Stimulated activated CD8-positive, alpha-beta memory T cell treated with anti-CD3 and anti-CD28 coated beads, Interleukin-4, amount 100 ng/mL, for 4 hours (primary cell): ENCODE measurements at places on chromosomes 1 and 21.

- peak; percentile 59 for DNase-seq
Measured at GRCh38 chr21:42062236-42063022, 8.7 kb upstream of the UMODL1 start.

DNA sequence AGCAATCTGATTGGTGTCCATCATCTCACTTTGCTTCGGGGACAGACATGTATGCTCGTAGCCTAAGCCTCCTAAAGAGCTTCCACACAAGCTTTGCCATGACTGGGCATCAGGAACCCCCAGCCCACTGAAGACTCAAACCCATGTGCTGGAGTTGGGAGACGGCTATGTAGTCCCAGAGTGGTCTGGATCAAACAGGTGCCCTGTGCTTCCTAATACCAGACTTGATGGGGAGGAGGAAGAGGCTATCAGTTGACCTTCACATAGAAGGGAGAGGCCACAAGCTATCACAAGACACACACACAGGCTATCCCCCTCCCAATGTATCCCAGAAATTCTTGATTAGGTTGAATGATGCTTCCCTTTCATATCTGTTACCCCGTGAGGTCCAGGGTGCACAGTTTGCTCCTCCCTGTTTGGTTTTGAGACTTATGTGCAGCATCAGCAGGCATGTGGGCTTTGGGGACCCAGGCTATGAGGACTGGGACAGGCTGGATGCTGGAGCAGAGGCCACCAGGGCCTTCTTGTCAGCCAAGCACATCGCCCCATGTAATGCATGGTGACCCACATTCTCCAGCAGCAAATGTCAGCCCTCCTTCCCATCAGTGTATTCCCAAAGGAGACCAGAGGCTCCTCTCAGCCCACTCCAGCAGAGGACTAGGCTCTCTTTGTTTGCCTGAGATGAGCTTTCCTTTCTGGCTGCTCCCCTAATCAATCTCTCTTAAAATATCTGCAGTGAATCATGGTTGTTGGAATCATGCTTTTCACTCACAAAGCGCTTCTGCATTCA is 159.8 kb downstream of the GRIK3 start:
- DNase-seq, result no peak

DNA sequence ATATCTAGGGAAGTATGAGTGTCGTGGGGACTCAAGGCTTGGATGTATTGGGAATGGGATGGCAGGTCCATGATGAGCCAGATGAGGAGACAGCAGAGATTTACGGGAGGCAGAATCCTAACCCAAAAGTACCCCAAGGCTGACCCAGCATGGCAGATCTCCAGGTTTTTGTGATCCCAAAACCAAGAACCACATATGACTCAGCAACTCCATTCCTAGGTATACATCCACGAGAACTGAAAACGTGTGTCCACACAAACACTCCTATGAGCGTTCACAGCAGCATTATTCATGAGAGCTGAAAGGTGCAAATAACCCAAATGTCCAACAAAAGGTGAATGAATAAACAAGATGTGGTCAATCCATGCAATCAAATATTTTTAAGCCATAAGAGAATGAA is 201.5 kb downstream of the KAZN start:
- DNase-seq, result no peak

GRCh38 chr1:234675572-234675971 is 65.6 kb upstream of the IRF2BP2 start:
- no peak for DNase-seq

- DNase-seq, result no peak
Measured at GRCh38 chr1:163104385-163105099, 35.4 kb downstream of the RGS4 start.

- DNase-seq, result no peak
Measured at GRCh38 chr1:118459871-118460270, 274.8 kb upstream of the SPAG17 start.

GRCh38 chr1:178743801-178744200 is 18.8 kb downstream of the RALGPS2 start:
- no peak for DNase-seq

- DNase-seq, result peak; percentile 42
Measured at GRCh38 chr1:25562101-25562927, 18.9 kb downstream of the LDLRAP1 start.

DNA sequence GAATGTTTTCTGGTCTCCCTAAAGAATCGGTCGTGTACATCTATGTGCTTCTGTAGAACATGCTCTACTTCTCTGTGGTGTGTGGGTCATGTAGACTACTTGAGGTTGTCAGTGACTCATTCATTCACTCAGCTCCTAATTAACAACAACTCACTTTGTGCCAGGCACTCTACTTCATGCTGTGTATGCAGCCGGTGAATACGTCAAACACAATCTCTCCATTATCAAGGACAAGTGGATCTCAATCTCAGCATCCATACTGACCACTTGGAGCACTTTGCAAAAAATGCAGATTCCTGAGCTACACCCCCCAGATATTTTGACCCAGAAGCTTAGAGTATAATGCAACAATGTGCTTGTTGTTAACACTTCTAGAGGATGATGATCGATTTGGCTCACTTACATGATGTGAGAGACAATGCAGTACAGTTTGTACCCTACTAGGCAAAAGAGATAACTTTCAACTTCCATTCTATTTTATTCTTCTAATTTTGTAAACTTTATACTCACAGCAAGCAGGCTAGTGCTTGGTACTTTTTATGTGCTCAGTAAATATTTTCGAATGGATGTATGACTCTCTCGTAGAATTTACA is 508.6 kb upstream of the ADAMTS5 start:
- DNase-seq, result no peak

GRCh38 chr1:17420391-17420918 is 19.0 kb downstream of the RCC2 start:
- no peak for DNase-seq

GRCh38 chr1:213060836-213061235 is 9.8 kb downstream of the RPS6KC1 start:
- no peak for DNase-seq

- DNase-seq, result peak; percentile 38
Measured at GRCh38 chr1:154975409-154976059, 1.1 kb downstream of the CKS1B start.

DNA sequence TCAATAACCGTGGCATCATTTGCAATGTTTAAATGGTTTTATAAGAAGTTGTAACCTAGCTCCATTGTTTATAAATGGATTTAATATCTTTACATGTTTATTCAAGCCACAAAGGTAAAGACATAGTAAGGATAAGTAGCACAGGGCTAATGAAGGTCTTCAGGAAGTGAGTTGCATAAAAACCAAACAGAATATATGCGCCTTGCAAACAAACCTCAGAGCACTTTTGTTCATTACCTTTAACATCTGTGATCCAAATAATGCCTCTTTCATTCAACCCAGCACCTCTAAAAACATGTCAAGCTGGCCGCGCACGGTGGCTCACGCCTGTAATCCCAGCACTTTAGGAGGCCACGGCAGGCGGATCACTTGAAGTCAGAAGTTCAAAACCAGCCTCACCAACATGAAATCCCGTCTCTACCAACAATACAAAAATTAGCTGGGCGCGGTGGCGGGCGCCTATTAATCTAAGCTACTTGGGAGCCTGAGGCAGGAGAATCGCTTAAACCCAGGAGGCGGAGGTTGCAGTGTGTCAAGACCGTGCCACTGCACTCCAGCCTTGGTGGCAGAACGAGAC is 25.3 kb downstream of the BRINP3 start:
- no peak for DNase-seq

- no peak for DNase-seq
Measured at GRCh38 chr1:87840767-87841166, 512.1 kb downstream of the LMO4 start.

DNA sequence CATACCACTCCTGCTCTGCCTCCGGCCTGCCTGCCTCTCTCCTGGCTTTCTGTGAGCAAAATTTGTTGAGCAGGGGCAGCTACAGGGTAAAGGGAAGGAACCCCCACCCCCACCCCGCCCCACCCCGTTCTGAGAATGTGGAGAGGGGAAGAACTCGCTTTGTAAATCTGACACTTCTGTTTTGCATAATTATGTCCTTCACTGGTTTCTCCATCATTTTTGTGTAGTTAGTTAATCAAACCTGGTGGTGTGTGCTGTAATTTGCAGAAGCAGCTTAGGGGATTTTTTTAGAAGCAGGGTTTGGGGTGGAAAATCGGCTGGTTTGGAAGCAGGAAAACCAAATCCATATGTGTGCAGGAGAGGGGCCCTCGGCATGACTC is 58.1 kb upstream of the TMEM51 start:
- no peak for DNase-seq

GRCh38 chr21:25999921-26000582 is 170.5 kb downstream of the APP start:
- no peak for DNase-seq

DNA sequence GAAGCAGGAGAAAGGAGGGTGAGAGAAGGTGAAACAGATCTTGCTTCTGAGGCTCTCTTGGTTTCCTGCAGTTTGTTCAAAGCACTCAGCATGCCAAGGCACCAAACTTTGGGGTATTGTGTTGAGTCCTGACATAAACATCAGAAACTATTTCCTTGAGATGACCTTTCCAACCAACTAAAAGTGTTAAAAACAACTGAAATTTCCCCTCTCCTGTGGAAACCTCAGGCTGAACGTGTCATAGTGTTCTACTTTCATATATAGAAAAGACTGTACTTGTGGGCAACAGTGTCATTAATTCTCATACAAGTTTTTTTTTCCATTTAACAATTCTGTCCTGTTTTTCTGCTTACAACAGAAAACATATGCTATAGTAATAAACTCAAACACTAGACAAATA is 6.3 kb upstream of the LYST start:
- no peak for DNase-seq

DNA sequence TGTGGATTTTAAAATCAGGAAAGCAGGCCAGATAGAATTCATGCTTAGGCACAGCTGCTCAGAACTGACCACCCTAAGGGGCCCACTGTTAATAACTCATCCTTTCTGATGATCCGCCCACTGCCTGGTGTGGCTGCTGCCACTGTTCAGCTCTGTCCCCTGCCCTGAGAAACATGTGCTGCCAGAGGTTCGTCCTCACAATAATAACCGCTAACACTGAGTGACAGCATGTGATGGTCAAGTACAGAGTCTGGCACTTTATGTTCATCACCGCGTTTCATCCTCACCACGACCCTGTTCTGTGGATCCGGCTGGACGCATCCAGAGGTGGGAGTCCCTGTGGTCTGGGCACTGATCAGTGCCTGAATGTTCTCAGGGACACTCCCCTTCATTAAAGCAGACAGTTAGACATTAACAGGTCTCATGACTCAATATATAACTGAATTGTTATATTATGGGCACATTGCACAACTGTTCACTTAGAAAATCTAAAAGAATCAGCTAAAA is 108.6 kb downstream of the SIM2 start:
- no peak for DNase-seq

- DNase-seq, result no peak
Measured at GRCh38 chr1:183069562-183070216, 46.5 kb downstream of the LAMC1 start.

- no peak for DNase-seq
Measured at GRCh38 chr21:39362733-39363132, 13.8 kb upstream of the HMGN1 start.

DNA sequence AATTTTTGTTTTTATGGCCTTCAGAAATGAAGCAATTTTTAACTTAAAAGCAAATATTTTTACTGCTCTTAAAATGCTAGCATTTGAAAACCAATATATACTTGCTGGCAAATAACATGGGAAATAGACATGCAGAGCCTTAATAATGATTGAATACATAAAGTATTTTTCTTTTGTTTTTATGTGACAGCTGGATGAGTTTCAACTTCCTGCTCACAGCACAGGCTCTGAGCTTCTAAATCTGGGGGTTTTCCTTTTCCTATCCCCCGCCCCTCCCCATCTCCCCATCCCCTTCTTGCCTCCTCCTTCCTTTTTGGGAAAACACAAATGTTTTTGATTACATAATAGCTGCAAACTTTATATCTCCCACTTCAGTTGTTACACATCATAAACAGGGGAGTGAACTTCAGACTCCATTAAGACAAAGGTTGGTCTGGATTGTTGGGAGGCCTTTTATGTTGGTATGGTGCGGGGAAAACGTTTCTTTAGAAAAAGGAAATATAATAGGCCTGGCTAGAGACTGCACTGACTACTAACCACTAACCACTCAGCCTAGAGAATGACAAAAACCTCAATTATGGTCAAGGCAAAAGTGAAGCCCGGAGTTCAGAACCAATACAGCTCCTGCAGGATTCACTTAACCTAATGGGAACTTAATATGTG is 116.1 kb upstream of the GORAB start:
- no peak for DNase-seq

GRCh38 chr1:55987491-55988249 is 591.7 kb downstream of the PLPP3 start:
- DNase-seq, result no peak

DNA sequence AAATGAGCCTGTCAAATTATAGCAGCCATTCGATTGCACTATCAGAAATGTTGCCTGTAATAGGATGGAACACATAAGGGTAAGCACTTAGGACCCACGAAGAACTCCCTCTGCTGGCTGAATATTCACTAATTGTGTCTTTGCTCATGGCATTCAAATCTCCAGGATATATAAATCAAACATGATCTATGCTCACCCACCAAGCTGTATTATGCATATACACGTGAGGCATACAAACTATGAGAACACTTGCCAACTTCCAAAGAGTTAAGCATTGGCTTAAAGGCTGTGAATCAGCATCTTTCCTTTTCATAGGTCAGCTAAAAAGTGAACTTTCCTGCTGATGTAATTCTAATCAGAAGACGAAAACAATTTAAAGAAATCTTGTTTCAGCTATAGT is 34.5 kb downstream of the TMPRSS15 start:
- no peak for DNase-seq

- no peak for DNase-seq
Measured at GRCh38 chr1:109823543-109824348, 60.0 kb upstream of the EPS8L3 start.

DNA sequence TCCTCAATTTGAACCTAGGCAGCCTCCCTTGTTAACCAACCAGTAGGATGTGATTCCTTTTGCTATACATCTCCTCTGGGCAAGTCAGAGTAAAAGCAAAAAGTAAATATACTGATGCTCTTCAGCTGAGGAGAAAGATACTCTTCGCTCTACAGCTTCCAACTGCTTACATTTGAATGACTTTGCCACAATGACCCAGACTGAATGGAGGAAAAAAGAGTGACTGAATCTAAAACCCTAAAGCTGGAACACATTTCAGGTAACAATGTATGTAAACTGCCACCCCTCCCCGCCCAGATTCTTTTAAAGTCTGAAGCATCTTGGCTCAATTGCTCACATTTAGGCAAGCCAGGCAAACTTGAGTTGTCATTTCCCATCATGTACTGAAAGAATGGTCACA is 46.1 kb downstream of the SLC16A1 start:
- DNase-seq, result no peak

DNA sequence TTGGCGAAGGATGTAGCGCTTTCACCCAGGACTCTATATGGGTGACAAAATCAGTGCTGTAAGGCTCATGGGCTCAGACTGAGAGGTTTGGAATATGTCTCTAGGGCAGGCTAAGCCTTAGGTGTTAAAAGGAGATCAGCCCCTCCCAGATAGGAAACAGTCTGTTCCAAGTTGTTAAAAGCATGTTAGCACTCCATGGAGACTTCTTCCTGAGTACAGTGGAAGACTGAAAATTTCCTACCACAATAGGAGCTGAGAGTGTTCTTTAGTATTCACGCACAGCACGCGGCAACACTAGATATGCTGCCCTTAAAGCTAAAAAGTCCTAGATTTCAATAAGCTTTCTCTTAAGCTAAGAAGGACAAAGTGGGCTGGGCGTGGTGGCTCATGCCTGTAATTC is 122.1 kb downstream of the TRABD2B start:
- DNase-seq, result no peak

- DNase-seq, result no peak
Measured at GRCh38 chr1:153292185-153292584, 20.6 kb downstream of the PGLYRP3 start.
